CD4-positive, alpha-beta T cell treated with Interleukin-17A for 1 hour (primary cell): ENCODE measurements at places on chromosomes 1 and 21.

- no peak for DNase-seq
Measured at GRCh38 chr1:184020855-184021254, 16.7 kb downstream of the COLGALT2 start.

DNA sequence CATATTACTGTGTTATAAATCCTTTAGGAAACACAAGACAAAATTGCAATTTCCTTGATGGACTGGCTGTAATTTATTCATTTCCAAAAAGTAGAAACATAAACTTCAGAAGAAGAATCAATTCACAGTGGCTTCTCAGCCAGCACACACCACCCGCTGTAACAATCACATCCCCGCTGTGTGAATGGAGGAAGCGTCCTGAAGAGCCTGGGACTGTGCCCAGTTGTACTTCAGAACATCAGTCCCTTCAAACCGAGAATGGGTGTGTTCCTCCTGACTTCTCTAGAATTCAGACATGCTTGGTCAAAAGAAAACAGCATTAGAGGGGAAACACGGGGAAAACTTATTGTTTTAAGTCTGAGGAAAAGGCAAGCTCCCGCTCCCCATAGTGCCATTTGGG is 28.8 kb upstream of the CD84 start:
- no peak for DNase-seq

GRCh38 chr1:115365738-115366137 is 27.7 kb upstream of the NGF start:
- DNase-seq, result no peak

DNA sequence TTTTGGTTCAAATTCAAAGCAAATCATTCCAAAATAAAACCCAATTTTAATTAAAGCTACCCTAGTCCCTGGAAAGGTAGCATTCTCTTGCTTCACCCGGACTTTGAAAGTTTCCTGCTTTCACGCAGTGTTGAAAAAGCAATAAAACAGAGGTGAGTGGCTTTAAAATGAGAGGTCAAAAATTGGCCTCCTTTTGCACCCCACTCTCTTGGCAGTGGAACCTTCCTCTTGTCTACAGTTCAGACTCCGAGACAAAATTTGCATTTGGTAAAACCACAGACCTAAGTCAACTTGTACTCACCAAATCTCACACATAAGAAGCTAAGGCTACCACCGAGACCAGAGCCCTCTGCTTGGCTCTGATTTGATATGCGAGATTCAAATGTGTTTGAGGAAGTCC is 252.7 kb downstream of the TTLL7 start:
- DNase-seq, result no peak

DNA sequence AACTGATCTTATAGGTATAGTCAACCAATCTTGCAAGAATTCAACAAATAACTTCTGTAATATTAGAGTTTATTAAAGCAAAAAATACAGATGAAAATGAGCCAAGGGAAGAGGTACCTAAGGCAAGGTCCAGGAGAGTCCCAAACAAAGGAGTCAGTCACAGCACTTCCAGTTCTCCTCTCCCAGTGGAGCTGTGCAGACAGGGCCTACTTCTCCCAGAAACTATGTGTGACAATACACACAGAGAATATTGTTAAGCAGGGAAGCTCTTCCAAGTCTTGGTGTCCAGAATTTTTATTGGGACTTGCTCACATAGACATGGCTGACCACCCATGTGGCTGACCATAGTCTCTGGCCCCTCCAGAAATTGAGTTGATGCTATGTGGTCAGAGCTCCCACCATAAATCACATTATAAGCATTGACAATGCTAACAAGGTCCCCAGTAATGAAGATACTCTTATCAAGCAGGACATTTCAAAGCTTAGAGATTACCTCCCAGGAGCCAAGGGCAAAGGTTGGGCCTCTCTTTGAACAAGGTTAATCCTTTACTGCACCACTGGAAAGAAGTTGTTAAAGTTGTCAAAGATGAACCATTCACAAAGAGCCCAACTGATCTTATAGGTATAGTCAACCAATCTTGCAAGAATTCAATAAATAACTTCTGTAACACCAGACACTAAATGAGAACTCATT is 3.5 kb upstream of the CD244 start:
- DNase-seq, result no peak

DNA sequence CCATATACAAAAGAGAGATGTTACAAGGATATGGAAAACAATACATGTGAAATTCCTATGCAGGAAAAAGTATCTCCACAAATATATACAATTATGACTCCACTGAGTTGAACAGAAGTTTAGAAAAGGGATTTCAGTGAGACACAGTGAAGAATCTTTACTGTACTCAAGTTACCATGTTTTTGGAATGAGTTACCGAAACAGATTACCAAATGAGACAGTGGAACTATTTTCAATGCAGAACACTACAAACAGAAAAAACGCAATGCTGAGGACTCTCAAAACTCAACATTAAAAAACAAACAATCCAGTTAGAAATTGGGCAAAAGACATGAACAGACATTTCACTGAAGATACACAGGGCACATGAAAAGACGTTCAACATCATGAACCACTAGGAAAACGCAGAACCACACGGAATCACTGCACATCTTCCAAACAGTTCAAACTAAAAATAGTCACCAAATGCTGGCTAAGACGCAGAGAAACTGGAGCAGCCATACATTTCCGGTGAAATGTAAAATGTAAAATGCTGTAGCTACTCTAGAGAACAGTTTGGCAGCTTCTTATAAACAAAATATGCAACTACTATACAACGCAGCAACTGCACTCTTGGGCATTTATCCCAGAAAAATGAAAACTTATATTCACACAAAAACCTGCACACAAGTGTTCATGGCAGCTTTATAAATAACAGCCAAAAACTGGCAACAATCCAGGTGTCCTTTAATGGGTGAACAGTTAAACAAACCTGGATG is 118.7 kb downstream of the UBR4 start:
- no peak for DNase-seq

DNA sequence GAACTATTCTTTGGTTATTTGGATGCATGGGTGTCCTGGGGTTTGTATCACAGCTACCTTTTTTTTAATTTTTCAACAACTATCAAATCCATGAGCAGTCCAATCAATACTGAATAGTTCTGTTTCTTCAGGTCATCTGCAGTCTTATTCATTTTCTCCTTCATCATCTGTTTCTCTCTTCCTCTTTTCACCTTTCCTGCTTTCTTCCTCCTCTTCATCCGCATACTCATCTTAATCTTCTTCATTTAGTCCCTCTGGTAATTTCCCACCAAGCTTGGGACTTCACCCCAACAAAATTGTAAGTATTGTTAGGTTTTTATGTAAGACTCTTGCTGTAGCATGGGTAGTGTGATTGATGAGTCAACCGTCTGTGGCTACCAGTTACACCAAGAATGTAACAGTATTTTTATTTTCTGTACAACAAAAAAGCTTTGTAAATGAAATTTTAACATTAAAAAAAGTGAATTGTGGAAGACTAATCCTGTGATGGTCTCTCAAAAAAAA is 184.1 kb upstream of the RNPC3 start:
- no peak for DNase-seq

- no peak for DNase-seq
Measured at GRCh38 chr1:119181218-119181617, 40.8 kb upstream of the WARS2 start.

GRCh38 chr1:225888898-225889601 is at the start of gene LEFTY1:
TSS of gene LEFTY1 (minus strand) at chr1:225889146. CDS start at chr1:225889066, 80 bp downstream.
- DNase-seq, result no peak

- no peak for DNase-seq
Measured at GRCh38 chr1:243543501-243543900, 287.7 kb downstream of the SDCCAG8 start.

DNA sequence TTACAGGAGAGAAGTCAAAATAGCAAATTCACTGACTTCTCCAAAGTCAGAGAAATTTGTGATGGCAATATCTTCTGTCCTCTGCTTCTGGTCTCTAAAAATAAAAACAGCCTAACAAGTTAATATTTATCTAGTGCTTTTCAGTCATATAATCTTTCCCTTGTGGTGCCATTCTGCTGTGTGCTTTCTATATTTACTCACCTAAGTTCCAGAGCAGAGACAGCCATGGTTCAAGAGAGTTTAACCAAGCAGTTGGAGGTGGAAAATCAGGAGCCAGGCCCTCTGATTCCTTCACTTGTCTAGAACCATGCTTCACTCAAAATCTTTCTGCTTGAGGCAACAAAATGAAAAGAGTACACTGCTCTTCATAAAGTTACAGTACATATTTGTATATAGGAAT is 39.3 kb downstream of the BRINP2 start:
- no peak for DNase-seq

DNA sequence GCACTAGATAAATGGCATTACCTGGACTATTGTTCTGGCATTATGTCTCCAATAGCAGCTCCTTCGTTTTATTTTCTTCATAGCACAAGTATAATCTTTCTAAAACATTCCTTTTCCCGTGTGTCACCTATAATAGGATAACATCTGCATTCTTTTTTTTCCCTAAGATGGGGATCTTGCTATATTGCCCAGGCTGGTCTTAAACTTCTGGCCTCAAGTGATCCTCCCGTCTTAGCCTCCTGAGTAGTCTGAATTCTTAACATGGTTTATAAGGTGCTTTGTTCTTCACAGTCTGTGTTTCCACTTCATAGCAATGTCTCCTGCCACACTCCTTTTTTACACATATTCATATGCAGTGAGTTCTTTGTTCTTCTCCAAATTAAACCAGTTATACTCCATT is 8.6 kb upstream of the MOV10 start:
- no peak for DNase-seq

- no peak for DNase-seq
Measured at GRCh38 chr1:164265232-164265631, 293.8 kb upstream of the PBX1 start.

- no peak for DNase-seq
Measured at GRCh38 chr1:226482975-226483700, 65.4 kb upstream of the STUM start.

- no peak for DNase-seq
Measured at GRCh38 chr1:23555270-23555985, 3.9 kb downstream of the ID3 start.
